ENCODE measurements at places on chromosomes 11 and 22. TPM values are rescaled to one million over a fixed set of nuclear protein-coding genes. Genes with fewer than 3 reads are reported as not detected.

GRCh38 chr11:109329716-109330115 is 92.3 kb upstream of the C11orf87 start:
- no peak for DNase-seq
- H3K4me1 ChIP-seq: no peaks in the 10 kb centered on the region
- no peaks in the 10 kb centered on the region for H3K27me3 ChIP-seq
- no peak overlapping the region for H3K27ac ChIP-seq
- no peaks in the 10 kb centered on the region for H3K36me3 ChIP-seq
- no peak overlapping the region for H3K4me3 ChIP-seq

The CYTH4 gene
- total RNA-seq: not detected

- H3K4me1 ChIP-seq: peaks cover 13% of the 10 kb centered on the region
- no peaks in the 10 kb centered on the region for H3K36me3 ChIP-seq
- no peaks in the 10 kb centered on the region for H3K27me3 ChIP-seq
- H3K27ac ChIP-seq: no peak overlapping the region
Measured at GRCh38 chr11:3856856-3857553, 1.5 kb downstream of the STIM1 start.

The RASGRP2 gene
- total RNA-seq: 3.9 TPM

The XKR3 gene
- total RNA-seq: not detected

GRCh38 chr11:64865286-64866172 is 12.9 kb downstream of the EHD1 start:
- DNase-seq: peak; percentile 81
- no peaks in the 10 kb centered on the region for H3K27me3 ChIP-seq
- H3K4me3 ChIP-seq: no peak overlapping the region
- H3K36me3 ChIP-seq: no peaks in the 10 kb centered on the region

The SERHL2 gene
- total RNA-seq: 1.2 TPM

DNA sequence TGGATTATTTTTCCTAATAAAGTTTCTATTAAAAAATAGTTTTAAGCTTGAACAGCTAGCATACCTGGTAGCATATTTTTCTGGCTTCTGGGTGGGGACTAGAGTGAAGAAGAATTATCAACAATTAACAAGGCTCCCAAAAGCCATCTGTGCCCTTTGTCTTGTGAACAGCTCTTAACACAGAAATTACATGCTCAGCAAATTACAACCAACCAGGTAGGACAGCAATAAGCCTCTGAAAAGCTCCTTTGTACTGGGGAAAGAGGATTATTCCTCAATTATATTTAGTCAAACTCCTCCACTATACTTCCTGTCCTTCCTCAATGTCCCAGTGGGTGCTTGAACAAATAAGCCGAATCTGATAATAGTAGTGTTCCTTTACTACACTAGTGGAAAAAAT is 162.8 kb downstream of the RAB38 start:
- H3K36me3 ChIP-seq: no peaks in the 10 kb centered on the region
- no peak overlapping the region for H3K4me3 ChIP-seq
- H3K4me1 ChIP-seq: no peaks in the 10 kb centered on the region
- H3K27ac ChIP-seq: no peak overlapping the region

- H3K27me3 ChIP-seq: no peaks in the 10 kb centered on the region
- H3K4me3 ChIP-seq: peak overlapping the region; percentile 87
- DNase-seq: no peak
- H3K4me1 ChIP-seq: peaks cover 45% of the 10 kb centered on the region
Measured at GRCh38 chr11:131908316-131908715, 537.9 kb downstream of the NTM start.

The POTEH gene
- not detected for total RNA-seq

Data from astrocyte (in vitro differentiated cells and primary cell).